Upper lobe of left lung (tissue), 6 donors: ENCODE measurements at places on chromosomes 2 and 18.

GRCh38 chr2:224085246-224085645 is 46.2 kb upstream of the SERPINE2 start:
- no peak for DNase-seq

DNA sequence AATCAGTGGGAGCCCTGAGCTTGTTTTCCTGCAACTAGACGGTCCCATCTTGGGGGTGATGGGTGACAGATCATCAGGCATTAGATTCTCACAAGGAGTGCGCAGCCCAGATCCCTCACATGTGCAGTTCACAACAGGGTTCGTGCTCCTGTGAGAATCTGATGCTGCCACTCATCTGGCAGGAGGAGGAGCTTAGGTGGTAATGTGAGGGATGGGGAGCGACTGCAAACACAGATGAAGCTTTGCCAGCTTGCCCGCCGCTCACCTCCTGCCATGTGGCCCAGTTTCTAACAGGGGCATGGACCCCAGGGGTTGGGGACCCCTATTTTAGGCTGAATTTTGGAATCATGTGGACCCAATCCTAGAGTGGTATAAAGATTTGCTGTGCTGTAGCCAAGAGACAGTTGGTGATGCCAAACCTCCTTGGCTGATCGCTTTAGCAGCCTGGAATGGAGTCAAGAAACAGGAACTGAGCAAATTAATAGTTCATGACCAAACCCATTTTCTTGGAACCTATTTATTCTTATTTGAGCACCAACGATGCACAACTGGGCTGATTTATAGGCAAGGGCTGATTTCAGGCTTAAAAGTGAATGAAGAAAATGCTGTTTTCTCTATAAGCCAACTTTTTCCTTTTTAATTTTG is 25.7 kb downstream of the LPIN1 start:
- no peak for DNase-seq

DNA sequence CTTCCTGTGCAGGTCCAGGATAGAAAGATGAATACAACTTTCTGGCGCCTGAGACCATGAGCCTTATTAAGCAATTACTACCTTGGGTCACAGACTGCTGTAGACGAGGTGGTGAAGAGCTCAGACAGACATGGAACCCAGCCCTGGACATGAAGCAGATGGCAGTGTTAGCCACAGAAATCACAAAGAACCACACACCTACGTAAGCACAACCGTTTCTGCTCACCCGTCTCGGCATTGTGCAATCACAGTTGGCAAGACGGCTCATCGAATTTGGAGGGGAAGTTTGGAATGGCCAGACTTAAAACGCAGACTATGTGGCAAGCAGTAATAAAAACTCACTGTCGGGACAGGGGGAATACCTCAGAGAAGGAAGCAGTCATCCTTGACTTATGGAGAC is 24.3 kb upstream of the ASPRV1 start:
- DNase-seq, result no peak

GRCh38 chr2:192700934-192701333 is 506.2 kb upstream of the TMEFF2 start:
- DNase-seq, result no peak

DNA sequence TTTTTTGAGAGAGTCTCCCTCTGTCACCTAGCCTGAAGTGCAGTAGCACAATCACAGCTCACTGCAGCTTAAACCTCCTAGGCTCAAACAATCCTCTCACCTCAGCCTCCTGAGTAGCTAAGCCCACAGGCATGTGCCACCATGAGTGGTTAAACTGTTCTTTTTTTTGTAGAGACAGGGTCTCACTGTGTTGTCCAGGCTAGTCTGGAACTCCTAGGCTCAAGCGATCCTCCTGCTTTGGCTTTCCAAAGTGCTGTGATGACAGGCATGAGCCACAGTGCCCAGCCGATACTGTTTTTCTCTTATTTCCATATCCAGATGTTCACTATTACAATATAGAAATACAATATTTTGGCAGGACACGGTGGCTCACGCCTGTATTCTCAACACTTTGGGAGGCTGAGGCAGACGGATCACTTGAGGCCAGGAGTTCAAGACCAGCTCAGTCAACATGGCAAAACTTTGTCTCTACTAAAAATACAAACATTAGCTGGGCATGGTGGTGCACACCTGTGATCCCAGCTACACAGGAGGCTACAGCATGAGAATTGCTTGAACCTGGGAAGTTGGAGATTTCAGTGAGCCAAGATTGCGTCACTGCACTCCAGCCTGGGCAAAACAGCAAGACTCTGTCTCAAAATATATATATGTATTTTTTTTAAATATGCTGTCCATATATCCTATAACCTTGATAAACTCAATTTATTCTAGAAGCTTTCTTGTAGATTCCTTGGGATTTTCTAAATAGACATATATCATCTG is 24.7 kb downstream of the WDR33 start:
- no peak for DNase-seq
